ENCODE measurements at places on chromosomes 16 and 17.

GRCh38 chr16:14334366-14335080 lies 263.4 kb downstream of the MRTFB start:
- no peak for DNase-seq

- no peak for DNase-seq
Measured at GRCh38 chr16:75106351-75107274, 10.0 kb downstream of the LDHD start.

- no peak for DNase-seq
Measured at GRCh38 chr17:16973760-16974540, 2.0 kb upstream of the TNFRSF13B start.

DNA sequence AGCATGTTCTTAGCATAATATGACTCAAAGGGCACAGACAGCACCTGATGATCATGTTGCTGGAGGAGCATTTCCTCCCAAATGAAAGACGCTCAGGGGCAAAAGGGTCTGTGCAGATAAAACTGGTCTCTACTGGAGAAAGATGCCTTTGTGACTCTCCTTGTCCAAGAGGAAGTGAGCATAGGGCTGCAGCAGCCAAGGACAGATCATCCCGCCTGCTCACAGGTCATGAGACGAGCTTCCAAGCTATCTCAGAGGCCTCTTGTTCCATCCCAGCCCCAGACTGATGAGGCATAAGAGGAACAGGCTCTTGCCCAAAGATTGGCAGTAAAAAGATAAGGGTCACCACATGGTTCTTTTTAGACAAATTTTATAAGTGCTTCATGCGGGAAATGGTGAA lies 141.8 kb downstream of the KATNIP start:
- DNase-seq: no peak

- no peak for DNase-seq
Measured at GRCh38 chr17:9470171-9470570, 105.4 kb downstream of the STX8 start.

DNA sequence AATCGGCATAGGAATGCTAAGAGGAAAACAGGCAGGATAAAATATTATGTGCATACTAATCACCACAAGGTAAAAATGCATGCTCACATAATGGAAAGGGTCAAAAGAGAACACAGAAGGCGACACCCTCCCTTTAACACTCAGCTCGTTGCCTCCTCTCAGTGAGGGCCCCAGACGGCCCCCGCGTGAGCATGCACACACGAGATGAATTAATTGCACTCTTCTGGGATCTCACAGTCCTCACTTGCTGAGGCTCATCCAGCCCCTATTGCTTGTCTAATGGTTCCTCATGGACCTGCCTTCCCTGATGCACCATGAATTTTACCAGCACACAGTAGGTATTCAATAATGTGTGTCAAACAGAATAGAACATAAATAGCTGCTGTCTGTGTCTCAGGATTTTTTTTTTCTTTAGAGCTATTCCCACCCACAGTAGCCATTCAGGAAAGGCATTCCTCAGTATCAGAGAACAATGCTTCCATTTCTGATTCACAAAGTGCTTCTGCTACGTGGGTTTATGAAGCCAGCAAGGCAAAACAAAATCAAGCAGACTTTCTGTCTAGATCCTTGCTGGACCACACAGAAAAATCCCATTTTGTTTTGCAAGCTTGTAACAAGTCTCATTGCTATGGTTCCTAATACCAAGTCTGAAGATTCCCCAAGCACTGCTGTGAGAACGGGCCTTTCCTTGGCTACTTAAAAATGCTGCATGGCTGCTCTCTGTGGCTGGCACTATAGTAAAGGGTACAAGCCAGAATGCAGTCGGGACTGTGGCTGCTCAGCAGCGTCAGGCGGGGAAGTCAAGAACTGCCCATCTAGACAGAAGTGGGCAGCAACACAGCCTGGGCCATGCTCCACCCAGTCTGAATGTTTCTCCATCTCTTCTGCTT lies 43.6 kb downstream of the TOM1L2 start:
- no peak for DNase-seq

DNA sequence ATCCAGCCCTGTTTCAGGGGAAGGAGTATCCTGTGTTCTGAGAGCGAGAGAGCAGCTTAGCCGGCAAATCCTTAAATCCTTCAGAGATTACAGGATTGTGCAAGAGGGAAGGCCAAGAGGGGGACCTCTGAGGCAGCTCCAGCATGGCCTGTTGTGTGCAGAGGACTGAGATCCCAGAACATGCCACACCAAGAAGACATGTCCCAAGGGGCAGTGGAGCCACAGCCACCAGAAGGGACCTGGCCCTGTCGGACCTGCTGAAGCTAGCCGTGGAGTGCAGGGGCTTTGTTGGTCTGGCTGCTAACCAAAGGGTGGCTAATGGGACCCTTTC lies 1.6 kb upstream of the MRC2 start:
- no peak for DNase-seq

GRCh38 chr16:11585460-11586377 lies 1.0 kb downstream of the LITAF start:
- DNase-seq: peak; percentile 33

GRCh38 chr17:16986391-16986790 lies 14.5 kb upstream of the TNFRSF13B start:
- no peak for DNase-seq

- DNase-seq: no peak
Measured at GRCh38 chr16:64983963-64984362, 137.9 kb downstream of the CDH11 start.

DNA sequence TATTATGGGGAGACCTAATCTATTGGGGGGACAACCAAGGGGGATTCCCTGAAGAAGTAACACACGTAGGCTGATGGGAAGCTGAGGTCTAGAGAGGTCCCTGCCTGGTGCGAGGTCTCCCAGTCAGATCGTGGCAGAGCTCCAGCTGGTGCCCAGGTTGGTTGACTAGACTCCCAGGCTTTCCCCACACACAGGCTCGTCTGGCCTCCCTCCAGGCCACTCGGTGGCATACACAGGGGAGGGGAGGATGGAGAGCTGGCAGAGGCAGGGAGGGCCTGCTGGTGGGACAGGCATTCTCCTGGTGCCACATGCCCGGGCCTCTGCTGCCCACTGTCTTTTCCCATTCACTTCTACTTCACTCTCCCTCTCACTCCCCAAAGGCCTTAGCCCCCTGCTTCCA lies 8.5 kb upstream of the SOCS3 start:
- no peak for DNase-seq

DNA sequence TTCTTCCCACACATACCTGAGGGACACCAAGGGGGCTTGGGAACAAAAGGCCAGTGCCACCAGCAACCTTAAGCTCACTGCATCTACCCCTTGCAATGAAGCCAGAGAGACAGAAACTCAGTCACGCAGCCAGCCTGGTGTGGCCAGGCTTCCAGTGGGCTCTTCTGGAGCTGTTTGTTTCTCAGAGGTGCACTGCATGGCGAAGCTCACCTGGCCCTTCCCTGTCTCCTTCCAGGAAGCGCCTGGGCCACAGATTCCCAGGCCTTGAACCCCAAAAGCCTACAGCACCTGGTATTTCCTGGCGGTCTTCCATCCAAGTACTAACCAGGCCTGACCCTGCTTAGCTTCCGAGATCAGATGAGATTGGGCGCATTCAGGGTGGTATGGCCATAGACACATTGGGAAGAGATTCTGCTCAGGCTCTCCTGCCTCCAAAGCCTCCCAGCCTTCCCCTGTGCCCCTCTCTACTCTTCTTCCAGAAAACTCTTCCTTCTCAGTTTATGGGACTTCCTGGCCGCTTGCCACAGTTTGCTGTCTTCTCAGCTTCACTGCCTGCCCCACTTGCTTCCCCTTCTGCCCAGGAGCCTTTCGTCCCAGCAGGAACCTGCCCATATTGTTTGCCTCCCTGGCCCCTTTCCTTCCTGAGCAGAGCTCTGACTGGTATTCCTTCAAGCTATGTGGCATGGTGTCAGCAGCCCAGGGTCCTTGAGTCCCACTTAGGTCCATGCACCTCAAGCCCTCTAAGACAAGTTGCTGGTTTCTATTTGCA lies 1.6 kb downstream of the CISD3 start:
- no peak for DNase-seq

DNA sequence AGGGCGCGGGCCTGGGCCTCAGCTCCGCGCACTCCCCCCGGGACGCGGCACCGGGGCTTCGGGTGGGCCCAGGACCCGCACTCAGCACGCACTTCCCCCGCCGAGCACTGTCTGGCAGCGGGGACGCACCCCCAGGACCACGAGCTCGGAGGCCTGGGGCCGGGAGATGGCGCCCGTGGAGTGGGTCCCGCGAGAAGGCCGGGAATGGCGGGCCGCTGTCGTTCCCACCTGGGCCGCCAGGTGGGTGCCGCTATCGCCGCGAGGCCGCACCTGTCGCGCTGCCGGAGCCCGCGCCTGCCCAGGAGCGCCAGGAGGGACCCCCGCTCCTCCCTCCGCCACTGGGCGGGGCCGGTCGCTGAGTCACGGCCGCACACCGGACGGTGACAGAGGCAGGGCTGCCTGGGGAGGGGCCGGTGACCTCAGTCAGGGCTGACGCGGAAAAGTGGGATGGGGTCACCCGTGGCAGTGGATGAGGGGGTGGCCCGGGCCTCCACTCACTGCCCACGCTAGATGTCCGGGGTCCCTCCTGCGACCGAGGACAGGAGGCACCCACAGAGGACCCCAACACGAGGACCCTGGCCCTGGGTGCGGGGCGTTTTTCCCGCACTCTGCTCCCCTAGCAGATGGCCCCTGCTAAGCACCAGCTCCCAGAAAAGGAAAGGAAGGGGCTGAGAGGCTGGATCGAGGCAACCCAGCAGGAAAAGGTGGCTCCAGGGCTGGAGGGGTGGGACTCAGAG lies 6.9 kb upstream of the ACTG1 start:
- peak; percentile 68 for DNase-seq

DNA sequence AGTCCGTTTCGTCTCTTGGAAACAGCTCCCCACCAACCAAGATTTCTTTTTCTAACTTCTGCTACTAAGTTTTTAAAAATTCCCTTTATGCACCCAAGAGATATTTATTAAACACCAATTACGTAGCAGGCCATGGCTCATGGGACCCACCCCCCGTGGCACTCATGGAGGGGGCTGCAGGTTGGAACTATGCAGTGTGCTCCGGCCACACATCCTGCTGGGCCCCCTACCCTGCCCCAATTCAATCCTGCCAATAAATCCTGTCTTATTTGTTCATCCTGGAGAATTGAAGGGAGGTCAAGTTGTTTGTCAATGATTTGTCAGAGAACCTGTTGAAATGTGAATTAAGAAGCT lies 48.2 kb downstream of the IL21R start:
- no peak for DNase-seq
